ENCODE measurements at places on chromosomes 1 and 21.

DNA sequence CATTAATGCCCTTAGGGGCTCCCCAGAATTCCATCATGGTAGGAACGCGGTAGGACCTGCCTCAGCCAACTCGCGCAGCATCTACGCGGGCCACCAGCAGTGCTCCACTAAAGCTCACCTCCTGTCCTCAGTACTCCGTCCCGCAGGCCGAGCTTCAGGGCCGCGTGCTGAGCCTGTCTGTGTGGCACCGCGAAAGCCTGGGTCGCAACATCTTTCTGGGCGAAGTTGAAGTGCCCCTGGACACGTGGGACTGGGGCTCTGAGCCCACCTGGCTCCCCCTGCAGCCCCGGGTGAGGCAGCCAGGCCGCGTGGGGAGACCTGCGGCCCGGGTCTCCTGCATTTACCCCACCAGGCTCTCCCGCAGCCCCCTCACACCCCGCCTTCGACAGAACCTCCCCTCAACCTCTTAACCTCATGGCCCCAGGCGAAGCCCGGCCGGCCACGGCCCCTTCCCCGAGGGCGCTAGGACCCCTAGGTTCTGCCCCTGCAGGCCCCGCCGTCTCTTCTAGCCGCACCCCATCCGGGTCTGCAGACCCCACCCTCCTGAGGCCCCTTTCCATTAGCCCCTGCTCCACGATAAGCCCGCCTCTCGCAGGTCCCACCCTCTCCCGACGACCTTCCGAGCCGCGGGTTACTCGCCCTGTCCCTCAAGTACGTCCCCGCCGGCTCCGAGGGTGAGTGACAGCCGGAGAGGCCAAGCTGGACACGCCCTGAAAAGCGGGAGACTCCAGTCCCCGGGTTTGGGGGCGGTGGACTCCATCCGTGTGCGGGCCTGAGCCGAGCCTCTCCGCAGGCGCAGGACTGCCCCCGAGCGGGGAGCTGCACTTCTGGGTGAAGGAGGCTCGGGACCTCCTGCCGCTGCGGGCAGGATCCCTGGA lies 9.1 kb downstream of the SYTL1 start:
- peak; percentile 60 for DNase-seq

DNA sequence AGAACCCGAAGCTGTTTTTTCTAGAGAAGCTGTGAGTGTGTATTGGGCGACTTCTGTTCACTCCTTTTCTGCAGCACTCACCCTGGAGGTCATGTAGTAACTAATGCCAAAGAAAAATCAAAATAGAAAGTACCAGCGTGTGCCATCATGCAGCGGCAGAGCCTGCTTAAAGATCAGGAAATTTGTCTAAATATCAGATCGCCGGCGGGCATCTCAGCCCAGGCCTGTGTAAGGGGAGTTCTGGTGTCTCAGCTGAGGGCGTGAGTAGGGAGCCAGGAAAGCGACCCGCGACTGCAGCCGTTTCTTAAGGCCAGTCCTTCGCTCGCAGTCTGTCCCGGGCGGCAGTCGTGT lies 768 bp downstream of the EDARADD start:
- no peak for DNase-seq

DNA sequence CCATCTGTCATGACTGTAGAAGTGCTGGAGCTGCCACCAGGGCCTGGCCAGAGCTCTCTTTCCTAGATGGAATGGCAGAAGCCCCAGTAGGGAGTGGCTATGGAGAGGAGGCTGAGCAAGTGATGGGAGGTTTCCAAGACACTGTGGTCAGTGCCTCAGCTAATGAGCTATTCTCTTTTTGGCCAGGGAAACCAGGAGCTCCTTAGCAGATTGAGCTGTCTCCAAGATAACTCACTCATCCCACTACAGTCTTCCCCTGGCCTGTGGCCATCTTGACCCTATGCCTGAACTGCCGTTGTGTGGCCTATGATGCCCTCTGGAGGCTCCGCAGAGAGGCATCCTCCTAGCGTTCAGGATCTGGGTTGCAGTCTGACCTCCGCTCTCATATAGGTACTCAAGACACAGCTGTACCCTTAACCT lies 60.5 kb downstream of the ERI3 start:
- peak; percentile 76 for DNase-seq

GRCh38 chr1:83631851-83632250 lies 367.1 kb downstream of the TTLL7 start:
- DNase-seq: no peak

GRCh38 chr1:227887697-227888403 lies 59.9 kb downstream of the WNT9A start:
- peak; percentile 33 for DNase-seq

- no peak for DNase-seq
These were observed 206.8 kb upstream of the ESRRG start for GRCh38 chr1:216929870-216930582.

DNA sequence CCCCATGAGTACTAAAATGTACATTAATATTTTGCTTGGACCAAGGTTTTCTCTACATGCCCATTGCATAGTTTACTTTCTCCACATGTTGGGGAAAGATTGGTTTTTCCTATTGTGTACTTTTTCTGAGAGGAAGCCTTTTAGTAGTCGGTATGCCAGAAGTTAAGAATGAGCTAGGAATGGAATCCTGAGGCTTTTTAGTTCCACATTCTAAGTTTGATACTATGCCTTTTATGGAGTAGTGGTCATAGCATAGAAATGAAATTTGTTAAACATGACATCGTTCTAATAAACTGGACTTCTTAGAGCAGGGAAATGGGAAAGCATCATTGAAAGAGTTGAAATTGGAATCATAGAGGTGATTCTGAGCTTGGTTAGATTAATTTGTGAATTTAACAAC lies 64.3 kb downstream of the BCL9 start:
- DNase-seq: no peak

GRCh38 chr1:237045278-237046016 lies 3.5 kb downstream of the RYR2 start:
- no peak for DNase-seq

DNA sequence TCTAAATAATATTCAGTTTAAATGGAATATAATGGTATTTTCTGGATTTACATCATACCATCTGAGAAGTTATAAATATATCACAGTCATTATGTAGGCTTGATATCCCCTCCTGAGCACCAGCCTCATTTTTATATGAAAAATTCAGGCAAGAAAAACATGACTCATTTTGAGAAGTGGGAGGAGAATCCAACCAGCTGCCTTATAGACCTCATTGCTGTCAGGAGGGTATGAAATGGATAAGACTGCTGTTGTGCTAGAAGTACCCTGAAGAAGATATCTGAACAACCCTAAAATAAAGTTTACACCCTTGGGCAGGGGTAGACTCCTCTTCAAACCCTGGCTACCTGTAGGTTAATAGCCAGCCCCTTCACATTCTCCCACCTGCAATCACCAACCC lies 8.8 kb downstream of the GIPC2 start:
- no peak for DNase-seq

DNA sequence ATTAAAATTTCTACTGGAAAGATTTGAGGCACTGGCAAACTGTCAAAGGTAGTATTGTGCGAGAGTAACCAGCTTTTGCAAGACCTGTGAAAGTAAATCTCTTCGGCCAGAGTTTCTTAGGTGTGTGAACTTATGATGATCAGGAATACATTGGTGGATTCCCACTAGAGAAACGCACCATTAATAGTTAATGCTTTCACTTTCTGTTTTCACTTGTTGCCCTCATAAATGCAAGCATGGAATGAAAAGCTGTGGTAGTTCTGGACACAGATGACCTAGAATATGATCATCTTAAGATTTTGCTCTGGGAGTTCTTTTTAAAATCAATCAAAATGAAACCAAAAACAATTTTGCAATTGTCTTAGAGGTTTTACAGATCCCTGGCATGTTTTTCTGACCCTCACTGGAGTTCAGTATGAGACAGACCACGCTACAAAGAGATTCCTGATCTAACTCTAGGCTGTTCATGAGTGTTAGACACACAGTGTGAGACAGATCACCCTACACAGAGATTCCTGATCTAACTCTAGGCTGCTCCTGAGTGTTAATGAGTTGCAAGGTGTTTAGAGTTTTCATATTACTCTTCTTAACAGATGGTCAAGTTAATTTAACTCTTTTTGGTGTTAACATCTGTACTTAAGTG lies 98.8 kb downstream of the SDCCAG8 start:
- no peak for DNase-seq

DNA sequence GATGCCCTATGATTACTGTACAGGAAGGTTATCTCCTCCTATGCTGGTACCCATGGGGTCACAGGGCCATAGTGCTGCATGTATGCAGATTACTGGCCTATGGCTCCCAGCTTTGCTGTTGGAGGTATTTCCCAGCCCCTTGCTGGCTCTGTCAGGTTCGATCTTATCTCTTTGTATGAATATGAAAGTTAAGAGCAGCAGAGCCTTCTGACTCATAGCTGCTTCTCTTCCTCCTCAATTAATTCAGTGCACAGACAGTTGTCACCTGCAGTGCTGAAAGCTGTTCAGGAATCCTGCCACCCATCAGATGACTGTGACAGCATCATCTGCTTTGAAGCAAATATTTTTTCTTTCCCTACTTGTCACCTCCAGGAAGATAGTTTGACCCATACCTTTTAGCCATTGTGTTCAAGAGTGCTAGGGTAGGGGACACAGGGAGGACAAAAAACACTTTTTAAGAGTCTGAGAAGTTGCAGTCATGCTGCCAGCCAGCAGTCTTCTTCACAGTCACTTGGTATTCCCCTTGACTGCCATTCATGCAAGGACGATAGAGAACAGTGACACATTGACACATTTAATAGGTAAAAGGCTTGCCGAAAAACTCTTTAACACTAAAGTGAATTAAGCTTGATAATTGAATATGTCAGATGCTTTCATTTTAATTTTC lies 73.1 kb downstream of the KIF1B start:
- no peak for DNase-seq

GRCh38 chr1:162535501-162535900 lies 26.0 kb upstream of the UAP1 start:
- no peak for DNase-seq

DNA sequence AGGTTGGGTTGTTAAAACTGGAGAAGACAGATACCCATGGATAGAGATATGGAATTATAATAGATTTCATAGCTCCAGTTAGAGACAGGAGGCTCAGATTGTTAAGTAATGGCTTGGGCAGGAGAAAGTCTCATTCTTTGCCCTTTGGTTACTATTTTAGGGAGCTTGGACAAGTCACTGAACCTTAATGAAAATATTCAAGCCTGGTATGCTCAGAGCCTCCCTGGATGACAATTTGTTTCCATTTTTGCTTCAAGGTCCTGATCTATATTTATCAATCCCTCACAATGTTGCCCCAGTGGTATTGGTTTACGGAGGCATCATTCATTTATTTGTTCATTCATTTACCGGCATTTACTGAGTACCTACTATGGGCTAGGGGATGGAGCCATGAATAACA lies 37.5 kb downstream of the RCSD1 start:
- no peak for DNase-seq

GRCh38 chr21:41730367-41730765 lies 36.5 kb downstream of the RIPK4 start:
- no peak for DNase-seq

DNA sequence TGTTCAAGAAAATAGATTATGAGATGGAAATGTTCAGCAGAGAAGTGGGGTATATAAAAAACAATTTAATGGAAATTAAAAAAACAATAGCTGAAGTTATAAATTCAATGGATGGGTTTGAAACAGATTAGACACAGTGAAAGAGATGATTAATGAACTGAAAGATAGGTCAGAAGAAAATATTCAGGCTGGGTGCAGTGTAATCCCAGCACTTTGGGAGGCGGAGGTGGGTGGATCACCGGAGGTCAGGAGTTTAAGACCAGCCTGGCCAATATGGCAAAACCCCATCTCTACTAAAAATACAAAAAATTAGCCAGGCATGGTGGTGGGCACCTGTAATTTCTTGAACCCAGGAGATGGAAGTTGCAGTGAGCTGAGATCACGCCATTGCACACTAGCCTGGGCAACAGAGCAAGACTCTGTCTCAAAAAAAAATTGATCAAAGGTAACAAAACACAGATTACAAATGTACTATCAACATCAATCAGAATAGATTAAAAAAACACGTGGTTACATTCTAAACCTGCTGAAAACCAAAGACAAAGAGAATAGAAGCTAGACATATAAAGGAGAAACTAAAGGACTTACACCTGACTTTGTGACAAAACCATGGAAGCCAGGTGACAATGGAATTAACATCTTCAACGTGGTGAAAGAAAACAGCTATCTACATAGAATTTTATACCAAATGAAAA lies 4.8 kb upstream of the SUMO3 start:
- DNase-seq: no peak

DNA sequence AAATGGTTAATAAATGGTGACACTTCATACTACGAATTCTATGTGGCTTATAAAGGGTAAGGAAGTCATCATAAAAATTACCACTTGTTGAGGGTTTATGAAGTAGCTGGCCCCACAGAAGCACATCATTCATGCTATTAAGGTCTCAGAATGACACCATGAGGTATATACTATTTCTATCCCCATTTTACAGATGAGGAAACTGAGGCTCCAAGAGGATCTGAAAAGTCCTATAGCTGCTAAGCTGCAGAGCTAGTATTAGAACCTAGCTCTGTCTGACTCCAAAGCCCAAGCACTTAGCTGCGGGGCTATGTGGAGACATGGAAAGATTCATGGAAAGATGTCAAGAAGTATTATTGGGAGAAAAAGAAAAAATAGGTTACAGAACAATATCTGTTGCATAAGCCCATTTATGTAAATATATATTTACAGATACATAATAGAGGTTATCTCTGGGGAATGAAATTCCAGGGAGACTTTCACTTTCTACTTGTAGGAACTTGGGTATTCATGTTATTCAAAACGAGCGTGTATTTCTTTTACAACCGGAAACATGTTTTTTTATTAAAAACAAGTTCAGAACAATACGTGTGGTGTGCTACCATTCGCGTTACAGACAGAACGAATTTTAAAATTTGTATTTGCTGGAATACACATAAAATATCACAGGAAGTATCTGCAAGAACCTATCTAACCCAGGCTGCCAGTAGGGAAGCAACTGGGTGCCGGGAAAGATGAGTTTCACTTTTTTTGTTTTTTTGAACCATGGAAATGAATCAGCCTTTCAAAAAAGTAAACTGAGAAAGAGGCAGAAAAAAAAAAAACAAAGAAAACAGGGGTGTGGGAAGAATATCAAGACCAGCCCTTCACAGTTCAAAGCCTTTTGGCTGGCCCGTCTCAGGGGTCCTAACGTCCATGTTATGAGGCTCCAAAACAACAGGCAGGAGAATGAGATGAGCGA lies 13.4 kb downstream of the SPOCD1 start:
- DNase-seq: no peak

GRCh38 chr1:215210167-215210566 lies 127.6 kb downstream of the KCNK2 start:
- DNase-seq: no peak

GRCh38 chr1:152912900-152913299 lies 4.6 kb downstream of the IVL start:
- DNase-seq: no peak

DNA sequence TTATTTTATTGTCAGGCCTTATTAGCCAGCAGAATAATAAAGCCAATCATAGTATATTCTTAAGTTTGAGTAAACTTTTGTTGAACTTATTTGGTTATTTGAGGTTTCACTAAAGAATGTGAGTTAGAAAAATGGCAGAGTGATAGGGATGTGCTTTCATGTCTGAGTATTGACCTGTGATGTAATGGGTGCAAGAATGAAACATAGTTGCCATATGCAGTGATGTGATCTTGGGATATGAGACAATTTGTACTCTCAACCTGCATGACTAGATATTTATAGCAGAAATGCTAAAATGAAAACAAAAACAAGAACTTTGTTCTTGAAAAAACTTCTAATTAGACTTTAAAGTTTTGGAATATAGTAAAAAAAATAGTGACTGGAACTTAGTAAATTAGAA lies 97.9 kb downstream of the DISP1 start:
- no peak for DNase-seq

- DNase-seq: no peak
These were observed 98.6 kb downstream of the ENAH start for GRCh38 chr1:225554216-225554812.

All from colonic mucosa (tissue), 4 donors.